ENCODE measurements at places on chromosomes 5 and 9.

- no peak for DNase-seq
These were observed 34.4 kb downstream of the ALG2 start for GRCh38 chr9:99187311-99187710.

DNA sequence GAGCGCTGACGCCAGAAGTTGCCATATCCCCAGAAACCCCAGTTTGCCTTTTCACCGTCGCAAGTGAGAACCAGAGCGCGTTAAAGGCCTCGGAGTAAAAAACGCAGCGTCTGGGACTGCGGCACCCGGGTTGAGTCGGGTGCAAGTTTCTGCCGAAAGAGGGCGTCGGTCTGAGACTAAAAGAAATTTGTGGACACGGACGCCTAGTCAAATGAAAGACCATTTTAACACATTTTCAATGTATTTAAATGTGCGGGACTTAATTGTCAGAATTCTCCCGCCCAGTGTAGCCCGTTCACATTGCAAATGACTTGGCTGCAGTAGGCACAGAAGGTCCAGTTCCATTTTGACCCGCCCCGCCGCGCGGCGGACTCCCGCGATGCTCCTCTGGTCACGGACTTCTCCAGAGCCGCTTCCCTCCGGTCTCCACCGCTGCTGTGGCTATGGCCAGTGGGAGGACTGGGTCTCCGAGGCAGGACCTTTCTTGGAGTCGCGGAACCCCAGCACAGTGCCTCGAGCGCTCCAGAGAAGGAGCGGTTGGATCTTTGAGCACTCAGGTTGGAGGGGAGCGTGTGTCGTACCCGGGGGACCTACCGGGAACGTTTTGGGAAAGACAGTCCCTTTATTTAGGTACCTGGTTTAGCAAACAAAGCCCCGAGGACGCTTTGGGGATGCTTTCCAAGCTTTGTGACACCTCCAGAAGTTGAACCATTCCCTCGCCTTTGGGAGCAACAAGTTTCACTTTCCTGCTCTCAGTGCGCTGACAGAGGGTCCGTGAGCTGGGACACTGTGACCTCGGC is 1.2 kb upstream of the NPR3 start:
- DNase-seq = no peak

DNA sequence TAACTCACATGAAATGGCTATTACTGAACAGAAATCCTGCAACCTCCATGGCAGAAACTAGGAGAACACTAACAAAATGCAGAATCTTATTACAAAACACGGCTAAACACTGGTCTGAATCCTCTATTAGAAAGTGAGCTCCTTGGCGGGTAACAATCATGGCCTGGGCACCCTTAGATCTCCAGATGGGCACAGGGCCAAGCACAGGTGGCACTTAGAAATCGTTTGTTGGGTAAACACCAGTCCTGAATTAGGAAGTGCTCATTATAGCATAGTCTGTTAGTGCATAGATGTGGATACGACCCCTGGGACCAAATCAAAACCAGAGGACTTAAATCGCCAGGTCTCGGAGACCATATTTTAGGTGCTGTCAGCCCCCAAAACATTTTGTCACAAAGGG is 14.4 kb downstream of the VDAC1 start:
- DNase-seq = peak; percentile 54

- peak; percentile 24 for DNase-seq
These were observed 988 bp downstream of the OXCT1 start for GRCh38 chr5:41869151-41869723.
